ENCODE measurements at places on chromosomes 13 and 19. TPM values are rescaled to one million over a fixed set of nuclear protein-coding genes. Genes with fewer than 3 reads are reported as not detected.

- no peaks in the 10 kb centered on the region for H3K36me3 ChIP-seq
- no peak for DNase-seq
- H3K27ac ChIP-seq = no peak overlapping the region
- no peak overlapping the region for H3K4me3 ChIP-seq
- H3K27me3 ChIP-seq = no peaks in the 10 kb centered on the region
These were observed 100.4 kb downstream of the RGCC start for GRCh38 chr13:41557719-41558118.

DNA sequence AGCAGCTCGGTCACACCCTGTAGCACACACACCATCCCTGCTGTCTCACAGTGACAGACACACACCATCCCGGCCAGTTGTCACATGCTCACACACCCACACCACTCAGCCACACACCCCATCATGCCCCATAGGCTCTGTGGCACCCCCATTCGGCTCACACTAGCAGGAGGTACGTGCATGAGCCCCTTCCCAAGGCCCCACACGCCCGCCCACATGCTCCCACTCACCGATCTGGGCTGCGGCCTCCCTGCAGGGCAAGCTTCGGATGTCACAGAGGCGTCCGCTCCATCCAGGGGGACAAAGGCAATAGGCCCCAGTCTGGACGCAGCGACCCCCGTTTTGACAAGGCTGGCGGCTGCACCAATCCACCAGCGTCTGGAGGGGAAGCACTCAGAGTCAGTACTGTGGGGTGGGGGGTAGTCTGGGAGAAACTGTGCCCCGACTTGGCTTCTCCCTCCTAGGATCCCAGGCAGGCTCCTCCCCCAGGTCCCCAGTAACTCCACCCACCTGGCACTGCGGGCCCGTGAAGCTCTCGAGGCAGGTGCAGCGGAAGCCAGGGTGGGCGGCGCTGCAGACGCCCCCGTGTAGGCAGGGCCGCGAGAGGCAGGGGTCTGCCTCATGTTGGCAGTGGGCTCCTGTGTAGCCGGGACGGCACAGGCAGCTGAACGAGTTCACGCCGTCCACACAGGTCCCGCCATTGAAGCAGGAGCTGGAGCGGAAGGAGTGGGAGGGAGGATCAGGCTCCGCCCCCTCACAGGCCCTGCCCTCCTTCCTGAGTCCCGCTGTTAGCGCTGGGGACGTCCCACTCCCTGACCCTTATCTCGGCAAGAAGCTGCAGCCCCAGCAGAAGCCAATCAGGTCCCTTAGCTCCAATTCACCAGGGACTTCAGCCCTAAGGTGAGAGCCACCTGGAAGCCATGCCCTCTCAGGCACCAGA lies 20.1 kb downstream of the NOTCH3 start:
- no peak overlapping the region for H3K4me3 ChIP-seq
- H3K27ac ChIP-seq = no peak overlapping the region
- peak; percentile 56 for DNase-seq
- no peaks in the 10 kb centered on the region for H3K27me3 ChIP-seq

GRCh38 chr19:4295972-4296771 lies 6.0 kb downstream of the TMIGD2 start:
- H3K27me3 ChIP-seq = no peaks in the 10 kb centered on the region
- H3K4me1 ChIP-seq = no peaks in the 10 kb centered on the region
- H3K4me3 ChIP-seq = no peak overlapping the region
- DNase-seq = no peak
- no peaks in the 10 kb centered on the region for H3K36me3 ChIP-seq

DNA sequence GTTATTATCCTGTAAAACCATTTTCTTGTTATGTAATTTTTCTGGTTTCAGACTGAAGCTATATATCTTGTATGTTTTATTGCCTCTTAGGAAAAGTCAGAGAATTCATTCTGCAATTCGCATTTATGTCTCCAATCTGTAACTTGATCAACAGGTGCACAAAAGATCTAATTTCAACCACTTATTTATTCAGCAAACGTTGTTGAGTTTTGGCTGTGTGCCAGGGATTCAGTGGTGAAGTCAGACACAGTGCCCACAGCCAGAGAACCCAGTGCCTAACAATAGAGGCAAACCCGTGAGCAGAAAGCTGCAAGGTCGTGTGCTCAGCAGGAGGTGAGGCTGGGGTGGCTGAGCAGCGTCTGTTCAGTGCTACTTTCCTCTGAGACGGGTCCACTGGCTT lies 119.5 kb upstream of the MCF2L start:
- H3K4me3 ChIP-seq = no peak overlapping the region
- no peak for DNase-seq
- no peaks in the 10 kb centered on the region for H3K4me1 ChIP-seq
- H3K27ac ChIP-seq = no peak overlapping the region

DNA sequence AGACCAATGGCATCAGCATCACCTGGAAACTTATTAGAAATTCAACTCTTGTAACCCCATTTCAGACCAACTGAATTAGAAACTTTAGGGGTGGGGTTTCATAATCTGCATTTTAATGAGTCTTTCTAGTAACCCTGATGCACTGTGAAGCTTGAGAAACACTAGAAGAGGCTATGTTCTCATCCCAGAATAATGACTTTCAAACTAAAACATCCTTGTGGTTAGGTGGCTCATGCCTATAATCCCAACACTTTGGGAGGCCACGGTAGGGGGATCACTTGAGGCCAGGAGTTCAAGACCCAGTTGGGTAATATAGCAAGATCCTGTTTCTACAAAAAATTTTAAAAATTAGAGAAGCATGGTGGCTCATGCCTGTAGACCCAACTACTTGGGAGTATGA lies 402.4 kb downstream of the DLEU7 start:
- no peak overlapping the region for H3K27ac ChIP-seq
- DNase-seq = no peak
- no peaks in the 10 kb centered on the region for H3K36me3 ChIP-seq
- no peak overlapping the region for H3K4me3 ChIP-seq
- peaks cover 3% of the 10 kb centered on the region for H3K4me1 ChIP-seq

- H3K27ac ChIP-seq = no peak overlapping the region
- DNase-seq = peak; percentile 77
- no peaks in the 10 kb centered on the region for H3K36me3 ChIP-seq
- no peaks in the 10 kb centered on the region for H3K4me1 ChIP-seq
These were observed 5.3 kb upstream of the CEACAM21 start for GRCh38 chr19:41570639-41571112.

LGALS7B gene
- not detected for total RNA-seq

ZNF581 gene
- 10.2 TPM for total RNA-seq

POSTN gene
- total RNA-seq = 3.4 TPM

ATCAY gene
- total RNA-seq = not detected
